ENCODE measurements at places on chromosomes 5 and 9. TPM values are rescaled to one million over a fixed set of nuclear protein-coding genes. Genes with fewer than 3 reads are reported as not detected.

GRCh38 chr5:83914662-83915418 is 194.2 kb upstream of the HAPLN1 start:
- no peak for DNase-seq

DNA sequence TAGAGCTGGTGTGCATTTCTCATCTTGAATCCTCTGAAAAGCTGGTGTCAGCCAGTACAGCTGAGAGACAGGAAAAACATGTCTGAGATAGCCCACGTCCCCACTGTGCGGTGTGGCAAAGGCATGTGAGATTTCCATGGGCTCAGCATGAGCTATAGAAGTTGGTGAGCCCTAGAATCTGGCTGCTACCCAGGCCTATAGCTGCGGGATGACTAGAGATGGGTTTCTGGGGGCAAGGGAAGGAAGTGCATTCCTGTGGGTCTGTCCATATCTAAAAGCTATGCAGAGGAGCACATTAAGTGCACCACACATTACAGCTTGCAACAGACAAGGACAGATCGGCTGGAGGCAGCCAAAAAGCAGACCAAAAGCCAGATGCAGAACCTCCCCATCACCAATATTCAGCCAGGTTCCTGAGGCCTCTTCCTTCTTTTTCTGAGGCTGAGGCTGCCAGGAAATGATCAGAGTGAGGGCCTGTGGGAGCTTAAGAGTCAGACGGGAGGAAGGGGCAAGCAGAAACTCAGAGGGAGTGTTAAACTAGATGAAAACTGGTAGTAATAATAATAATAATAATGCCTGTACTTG is 55.8 kb upstream of the RANBP3L start:
- DNase-seq: no peak

- DNase-seq: no peak
Observed at GRCh38 chr5:135565266-135565665, 13.5 kb downstream of the CXCL14 start.

- no peak for DNase-seq
Observed at GRCh38 chr5:98110791-98111190, 662.7 kb upstream of the RGMB start.

GRCh38 chr9:68714416-68715180 is 9.6 kb downstream of the PIP5K1B start:
- DNase-seq: no peak

TAS2R1 gene
- total RNA-seq: not detected

SV2C gene
- 0.22 TPM for total RNA-seq

IL7R gene
- 0.65 TPM for total RNA-seq

NR3C1 gene
- total RNA-seq: 56.1 TPM

All from Right ventricle myocardium inferior (tissue), 1 donor.